ENCODE measurements at places on chromosomes 1 and 21.
A peak's percentile ranks its signal among the peaks of the same experiment; 100 is the strongest.

GRCh38 chr1:101257500-101258325, 20.9 kb downstream of the S1PR1 start:
- DNase-seq: no peak

DNA sequence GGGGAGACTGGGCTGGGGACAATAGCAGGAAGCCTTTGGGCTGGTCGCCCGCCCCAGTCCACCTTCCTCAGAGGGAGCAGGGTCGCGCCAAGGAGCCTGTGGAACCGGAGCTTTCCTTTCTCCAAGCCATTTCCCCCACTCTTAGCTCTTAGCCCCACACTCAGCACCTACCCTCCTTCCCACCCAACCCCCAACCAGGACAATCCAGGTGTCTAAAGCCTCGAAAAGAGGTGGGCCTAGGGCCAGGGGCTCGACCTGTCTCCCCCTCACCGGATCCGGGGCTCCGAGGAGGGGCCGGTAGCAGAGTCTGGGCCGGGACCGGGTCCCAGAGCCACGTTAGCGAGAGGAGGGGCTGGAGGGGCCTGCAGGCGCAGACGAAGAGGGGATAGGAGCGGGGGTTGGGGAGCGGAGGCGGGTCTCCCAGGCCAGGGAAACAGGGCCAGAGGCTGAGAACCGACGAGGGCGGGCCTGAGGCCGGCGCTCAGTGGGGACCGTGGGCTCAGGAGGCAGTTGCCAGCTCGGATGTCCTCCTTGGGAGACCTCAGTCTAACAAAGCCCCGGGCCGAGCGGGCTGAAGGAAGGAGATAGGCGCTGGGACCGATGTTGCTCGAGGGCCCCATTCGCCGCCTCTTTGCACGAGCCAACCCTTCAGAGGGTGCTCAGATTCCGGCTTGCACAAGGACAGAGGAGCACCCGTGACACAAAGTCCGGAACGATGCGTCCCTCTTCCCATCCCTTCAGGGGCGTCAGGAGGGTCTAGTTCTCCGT, 943 bp downstream of the SEMA6C start:
- DNase-seq: no peak

DNA sequence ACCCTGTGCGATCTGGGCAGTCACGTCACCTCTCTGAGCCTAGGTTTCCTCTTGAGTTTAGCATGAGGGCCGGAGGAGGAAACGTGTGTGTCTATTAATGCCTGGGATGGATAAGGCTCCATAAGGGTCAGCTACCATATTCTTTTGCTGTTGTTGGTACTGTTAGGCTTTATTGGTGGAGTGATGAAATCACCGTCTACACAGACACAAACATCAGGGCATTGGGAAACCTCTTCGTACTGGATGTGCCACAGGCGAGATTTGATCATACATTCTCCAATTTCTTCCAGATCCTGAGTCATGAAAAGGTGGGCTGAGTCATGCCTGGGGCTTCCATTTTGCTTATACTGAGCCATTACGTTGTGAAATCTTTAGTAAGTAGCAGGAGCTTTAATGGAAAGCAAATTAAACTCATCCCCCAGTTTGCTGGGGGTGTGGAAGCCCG, 24.9 kb upstream of the GRHL3 start:
- peak; percentile 93 for DNase-seq

- no peak for DNase-seq
Observed at GRCh38 chr1:68801440-68801839, 304.6 kb upstream of the DEPDC1 start.

GRCh38 chr1:230849451-230850224, 18.7 kb downstream of the C1orf198 start:
- peak; percentile 77 for DNase-seq

DNA sequence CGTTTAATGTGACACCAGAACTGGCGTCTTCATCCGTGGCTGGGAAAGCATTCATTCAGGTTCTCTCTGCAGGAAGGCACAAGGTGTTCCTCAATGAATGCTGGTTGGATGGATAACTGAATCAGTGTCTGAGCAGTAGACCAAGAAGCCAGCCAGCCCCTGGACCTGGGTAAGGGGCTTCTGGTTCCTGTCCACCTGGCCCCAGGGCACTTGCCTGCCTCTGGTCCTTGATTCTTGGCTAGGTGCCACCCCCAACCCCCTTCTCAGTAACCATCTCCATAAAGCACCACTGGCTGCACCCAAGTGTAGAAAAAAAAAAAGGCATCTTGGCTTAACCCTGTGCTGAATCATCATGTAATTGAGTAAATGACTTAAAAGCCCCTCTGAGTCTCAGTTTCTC, 59.1 kb downstream of the KCND3 start:
- DNase-seq: no peak

- DNase-seq: no peak
Observed at GRCh38 chr21:34296878-34297277, 66.9 kb upstream of the KCNE2 start.
